HT1080 (cell line): ENCODE measurements at places on chromosomes 12 and 14.
A peak's percentile ranks its signal among the peaks of the same experiment; 100 is the strongest.

DNA sequence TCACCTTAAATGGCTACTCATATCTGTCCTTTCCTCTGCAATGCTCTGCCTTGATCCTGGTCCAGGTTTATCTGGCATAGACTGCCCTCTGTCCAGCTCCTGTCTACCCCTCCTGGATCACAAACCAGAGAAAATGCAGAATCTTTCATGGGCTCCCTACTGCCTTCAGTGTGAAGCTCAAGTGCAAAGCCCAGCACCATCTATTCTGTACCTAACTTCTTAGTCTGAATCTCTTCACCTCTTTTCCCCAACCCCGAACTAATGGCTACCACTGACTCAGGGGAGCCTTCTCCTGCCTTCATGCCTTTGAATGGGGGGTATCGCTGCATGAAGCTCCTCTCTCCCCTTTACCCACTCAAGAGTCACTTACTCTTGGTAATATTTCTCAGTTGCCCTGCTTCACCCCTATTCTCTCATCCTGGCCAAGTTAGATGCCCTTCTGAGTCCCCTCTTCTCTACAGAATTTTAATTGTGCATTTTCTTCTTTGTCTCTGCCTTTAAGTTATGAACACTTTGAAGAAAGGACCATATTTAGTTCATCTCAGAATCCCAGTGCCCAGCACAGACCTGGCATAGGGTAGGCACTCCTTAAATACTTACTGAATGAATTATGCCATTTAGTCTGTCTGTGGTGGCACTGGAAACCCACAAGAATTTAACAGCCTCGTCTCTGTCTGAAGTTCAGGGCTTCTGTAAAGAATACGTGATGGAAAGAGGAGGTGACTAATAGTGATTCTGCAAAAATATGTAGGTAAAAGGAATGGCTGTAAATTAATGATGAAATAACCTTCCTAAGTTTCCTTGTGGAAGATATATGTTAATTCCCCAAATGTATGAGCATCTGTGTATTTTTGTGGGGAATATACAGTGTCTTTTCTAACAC lies 191.3 kb upstream of the AMIGO2 start:
- DNase-seq: peak; percentile 97

DNA sequence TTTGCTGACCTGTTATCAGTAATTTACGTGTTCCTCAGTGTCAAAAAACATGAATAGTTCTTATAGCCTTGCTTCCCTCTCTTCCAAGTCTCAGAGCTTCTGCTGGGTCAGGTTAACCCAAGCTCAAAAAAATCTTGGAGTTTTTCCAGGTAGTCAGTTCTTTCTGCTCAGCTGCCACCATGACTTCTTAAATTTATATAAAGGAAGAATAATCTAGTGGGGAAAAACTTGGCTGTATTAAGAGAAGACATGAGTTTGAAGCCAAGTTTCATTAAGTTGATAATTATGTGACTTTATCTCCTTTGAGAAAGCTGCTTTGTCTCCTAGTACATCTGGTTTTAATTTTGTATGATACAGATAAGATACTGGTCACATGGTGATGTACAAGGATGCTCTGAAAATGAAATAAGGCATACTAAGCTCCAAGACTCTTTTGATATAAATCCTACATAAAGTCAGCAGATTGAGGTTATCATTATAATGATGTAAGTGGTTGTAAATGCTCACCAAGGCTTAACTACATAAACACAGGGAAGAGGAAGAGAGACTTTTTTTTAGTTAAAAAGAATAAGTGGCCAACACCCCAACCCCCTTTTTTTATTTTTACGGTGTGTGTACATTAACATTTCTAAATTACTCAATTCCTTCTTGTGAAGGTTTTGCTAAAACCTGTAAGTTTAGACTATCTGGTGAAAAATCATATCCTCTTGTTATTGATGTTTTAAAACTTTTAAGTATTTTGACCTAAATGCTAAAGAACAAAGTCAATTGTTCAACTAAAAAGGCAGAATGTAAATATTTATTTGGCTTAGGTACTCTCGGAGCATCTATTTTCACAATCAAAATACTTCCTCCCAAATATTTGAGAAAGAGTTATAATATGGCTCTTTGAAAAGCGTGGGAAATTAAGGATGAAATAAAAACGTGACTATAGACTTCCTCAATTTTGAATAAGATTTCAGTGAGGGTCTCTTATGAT lies 84.1 kb upstream of the SLC38A2 start:
- no peak for DNase-seq

- DNase-seq: peak; percentile 65
Observed at GRCh38 chr12:9163392-9163791, 44.8 kb downstream of the PZP start.

GRCh38 chr14:68862954-68863594 lies 70.2 kb upstream of the ZFP36L1 start:
- DNase-seq: peak; percentile 79

DNA sequence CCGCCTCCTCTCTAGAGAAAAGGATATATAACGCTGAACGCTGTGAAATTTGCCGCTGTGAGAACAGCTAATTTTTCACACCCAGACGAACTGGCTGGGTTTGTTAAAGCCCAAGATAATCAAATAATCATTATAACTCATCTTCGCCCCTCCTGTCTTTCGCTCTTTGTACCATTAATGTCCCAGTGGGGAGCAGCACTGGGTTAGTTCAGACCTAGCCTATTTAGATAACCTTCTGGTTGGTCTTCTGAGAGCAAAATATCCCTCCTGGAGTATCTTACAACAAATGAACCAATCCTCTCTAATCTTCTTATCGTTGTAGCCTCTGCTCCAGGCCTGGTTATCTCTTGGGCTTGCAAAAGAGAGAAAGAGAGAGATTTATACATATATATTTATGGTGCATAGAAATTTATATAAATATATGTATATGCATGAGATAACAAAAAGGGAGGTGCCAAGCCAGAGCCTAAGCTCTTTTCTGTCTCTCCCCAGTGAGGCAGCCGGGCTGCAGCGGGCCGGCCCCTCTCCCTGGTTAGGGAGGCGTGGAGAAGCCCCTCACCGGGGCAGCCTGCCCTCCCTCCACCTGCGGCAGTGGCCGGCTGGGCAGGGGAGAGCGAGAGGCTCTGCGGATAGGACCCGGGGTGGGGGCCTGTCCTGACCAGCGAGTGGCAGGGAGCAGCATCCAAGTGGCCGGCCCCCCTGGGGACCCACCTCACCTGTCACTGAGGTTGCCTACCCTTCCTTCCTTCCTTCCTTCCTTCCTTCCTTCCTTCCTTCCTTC lies 202.0 kb upstream of the LHX5 start:
- no peak for DNase-seq
